Foreskin keratinocyte (primary cell): ENCODE measurements at places on chromosomes 4 and X.

DNA sequence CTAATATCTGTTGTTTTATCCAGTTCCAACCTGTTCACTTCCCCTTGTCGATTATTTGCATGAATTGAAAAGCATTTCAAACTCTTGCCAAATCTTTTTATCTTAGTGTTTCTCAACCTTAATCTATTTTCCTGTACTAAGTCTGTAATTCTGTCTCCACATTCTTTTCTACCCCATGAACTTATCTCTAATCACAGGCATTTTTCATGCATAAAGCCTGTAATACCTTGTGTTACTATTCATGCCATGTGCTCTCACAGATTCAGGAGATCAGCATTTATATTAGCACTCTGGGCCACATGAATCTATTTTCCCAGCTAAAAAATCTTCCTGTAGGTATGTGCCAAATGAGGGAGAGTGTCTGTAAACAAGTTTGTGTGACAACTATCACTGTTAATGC lies 1360.9 kb downstream of the STIM2 start:
- DNase-seq: no peak

DNA sequence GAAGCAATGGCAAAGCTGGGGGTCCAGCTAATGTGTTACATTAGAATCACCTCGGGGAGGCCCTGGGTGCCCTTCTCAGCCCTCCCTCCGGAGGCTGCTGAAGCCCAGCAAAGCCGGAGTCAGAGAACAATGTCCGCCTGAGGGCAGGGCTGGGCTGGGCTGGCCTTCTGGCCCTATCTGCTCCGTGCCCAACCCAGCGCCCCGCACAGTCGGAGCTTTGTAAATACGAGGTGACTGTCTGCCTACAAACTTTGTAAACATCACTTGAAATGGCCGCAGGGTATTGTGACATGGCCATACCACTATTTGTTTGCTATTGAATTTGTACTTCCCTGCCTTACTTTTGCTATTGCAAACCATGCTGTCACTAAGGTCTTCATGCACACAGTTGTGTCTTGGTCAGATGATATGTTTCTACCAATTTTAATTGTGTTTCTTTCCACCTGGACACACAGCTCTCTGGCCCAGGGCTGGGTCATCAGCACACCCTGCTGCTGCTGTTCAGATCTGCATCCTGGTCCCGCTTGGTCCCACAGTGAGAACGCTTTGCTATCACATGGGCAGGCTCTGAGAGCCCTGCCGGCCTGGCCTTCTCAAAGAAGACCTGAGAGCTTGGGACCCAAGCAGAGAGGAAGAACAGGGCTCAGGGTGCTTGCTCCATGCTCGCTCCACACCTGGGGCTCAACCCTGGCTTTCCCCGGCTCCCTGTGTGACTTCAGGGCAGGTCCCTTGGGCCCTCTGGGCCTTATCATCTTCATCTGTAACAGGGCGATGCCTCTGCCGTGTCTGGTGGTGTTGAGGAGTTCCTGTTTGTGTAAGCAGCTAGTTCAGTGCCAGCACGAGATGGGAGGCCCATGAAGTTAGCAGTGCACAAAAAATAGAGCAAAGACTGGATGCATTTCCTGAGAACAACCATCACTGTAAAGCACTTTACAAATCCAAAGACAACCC lies 2.3 kb downstream of the S100P start:
- DNase-seq: peak; percentile 33

GRCh38 chr4:3107691-3108121 lies 33.2 kb downstream of the HTT start:
- no peak for DNase-seq

- no peak for DNase-seq
Observed at GRCh38 chr4:128310266-128310697, 22.7 kb upstream of the PGRMC2 start.

- no peak for DNase-seq
Observed at GRCh38 chrX:133746593-133746992, 238.8 kb downstream of the GPC3 start.

DNA sequence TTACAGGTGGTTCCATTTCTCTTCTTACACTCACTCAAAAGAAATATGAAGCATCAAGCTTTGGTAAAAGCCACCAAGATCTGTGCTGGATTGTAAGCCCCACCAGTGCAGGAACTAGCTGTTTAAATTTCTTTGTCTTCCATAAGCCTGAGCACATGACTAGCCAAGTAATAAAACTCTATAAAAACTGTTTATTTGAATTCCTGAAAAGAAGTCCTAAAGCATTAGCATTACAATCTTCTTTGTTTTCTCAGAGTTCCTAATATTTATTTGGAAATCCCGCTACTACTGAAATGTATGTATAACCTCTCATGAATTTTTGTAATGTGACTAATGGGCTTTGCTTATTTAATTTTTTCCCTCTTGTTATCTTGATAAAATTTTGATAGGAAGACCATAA lies 65.9 kb downstream of the IQCM start:
- DNase-seq: no peak

DNA sequence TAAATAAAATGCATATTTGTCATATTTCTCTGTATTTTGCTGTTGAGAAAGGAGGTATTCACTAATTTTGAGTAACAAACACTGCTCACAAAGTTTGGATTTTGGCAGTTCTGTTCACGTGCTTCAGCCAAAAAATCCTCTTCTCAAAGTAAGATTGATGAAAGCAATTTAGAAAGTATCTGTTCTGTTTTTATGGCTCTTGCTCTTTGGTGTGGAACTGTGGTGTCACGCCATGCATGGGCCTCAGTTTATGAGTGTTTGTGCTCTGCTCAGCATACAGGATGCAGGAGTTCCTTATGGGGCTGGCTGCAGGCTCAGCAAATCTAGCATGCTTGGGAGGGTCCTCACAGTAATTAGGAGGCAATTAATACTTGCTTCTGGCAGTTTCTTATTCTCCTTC lies 3.3 kb downstream of the HTT start:
- DNase-seq: no peak

GRCh38 chrX:30883138-30883537 lies 5.9 kb downstream of the TAB3 start:
- DNase-seq: no peak

DNA sequence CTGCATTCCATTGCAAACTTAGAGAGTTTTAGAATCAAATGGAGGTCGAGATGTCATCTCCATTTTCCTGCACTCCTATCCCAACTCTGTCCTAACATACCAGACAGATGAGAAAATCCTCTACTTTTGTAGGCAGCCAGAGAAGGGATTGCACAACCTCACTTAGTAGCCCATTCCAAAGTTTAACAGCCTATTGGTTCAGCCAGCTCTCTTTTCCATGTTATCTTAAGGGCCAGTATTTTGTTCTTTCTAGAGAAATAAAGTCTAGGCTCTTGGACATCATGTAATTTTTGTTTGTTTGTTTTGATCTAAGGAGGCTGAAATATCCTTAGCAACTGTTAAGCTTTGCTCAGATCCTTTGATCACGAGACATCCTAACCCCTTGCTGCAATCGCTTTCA lies 173.0 kb downstream of the COX18 start:
- DNase-seq: peak; percentile 21
